Retinal pigment epithelial cell (primary cell): ENCODE measurements at places on chromosomes 7 and 10.

DNA sequence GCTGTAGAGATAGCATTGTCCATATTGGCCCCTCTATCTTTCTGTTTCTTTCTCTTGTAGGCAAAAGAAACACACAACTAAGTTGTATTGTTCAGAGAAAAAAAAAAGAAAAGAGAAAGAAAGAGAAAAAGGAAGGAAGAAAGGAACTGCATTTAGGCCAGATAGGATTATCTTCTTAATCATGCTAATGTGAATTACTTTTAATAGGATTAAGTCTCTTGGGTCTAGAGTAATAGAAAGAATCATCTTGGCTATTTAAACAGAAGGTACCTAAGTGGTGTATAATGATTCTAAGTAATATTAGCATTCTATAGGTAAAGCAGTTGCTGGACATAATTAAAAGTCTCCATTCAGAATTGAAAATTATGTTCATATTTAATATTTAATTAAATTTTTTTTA, 42.2 kb downstream of the GPR85 start:
- peak; percentile 1 for DNase-seq

DNA sequence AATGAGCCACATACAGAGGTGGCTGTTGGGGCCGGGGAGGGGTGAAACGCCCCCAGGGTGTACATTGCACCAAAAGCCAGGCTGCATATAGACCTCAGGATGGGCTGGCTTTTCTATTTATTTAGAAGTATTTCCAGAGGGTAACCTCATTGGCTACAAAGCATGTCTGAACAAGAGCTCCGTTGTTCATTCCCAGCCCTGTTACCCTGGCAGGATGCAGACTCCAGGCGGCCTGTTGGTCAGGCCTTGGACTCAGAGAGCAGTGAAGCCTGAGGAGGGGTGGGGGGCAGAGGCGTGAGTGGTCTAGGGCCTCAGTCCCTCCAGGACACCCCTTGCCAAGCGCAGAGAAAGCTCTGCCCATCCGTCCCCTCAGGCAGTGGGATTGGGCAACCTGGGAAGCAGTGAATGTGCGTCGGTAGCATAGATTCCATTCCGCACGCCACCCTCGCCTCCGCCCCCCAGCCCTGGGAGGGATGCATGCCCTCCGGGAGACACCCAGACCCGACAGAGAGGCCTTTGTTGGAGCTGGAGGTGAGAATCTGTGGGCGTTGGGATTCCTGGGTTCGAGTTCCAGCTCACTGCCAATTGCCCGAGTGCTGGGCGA, 41.9 kb downstream of the TCF7L2 start:
- DNase-seq: no peak

DNA sequence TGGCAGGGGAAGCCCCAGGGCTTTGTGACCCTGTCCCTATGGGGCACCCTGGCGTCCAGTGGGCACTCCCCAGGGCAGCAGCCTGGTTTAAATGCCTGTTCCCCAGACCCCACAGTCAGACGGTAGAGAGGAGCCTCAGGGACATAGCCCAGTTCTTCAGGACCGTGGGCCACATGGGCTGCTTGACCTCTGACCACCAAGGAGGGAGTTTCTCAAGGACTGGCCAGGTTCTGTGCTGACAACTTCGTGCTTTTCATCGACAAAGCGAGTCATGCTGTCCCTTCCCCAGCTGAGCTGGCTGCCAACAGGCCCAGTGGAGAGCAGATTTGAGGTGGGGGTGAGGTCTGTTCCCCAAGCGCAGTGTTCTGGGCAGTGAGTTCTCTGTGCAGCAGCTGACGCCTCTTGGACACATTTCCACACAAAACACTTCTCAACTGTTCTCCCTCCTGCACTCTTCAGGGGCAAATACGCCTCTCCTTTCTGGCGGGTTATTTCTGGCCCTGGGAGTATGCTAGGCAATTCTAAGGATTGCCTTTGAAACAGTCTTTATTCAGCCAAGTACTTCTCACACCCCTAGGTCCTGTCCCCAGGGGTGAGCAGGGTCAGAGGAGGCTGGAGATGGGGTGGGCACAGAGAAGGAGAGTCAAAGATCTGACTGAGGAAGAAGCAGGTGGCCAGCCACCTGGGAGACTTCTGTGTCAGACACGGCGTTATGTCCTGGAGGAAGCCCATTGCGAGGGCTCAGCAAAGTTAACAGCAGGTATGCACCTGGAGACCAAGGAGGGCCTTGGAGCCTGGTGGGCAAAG, 57.3 kb upstream of the CAMK2B start:
- DNase-seq: no peak

- no peak for DNase-seq
Observed at GRCh38 chr7:37273891-37274290, 174.8 kb downstream of the ELMO1 start.

- DNase-seq: no peak
Observed at GRCh38 chr7:56538541-56539429, 422.6 kb upstream of the NUPR2 start.

- peak; percentile 39 for DNase-seq
Observed at GRCh38 chr7:7103343-7104313, 78.7 kb upstream of the C1GALT1 start.

- peak; percentile 14 for DNase-seq
Observed at GRCh38 chr10:91587710-91588638, 44.9 kb downstream of the PPP1R3C start.

DNA sequence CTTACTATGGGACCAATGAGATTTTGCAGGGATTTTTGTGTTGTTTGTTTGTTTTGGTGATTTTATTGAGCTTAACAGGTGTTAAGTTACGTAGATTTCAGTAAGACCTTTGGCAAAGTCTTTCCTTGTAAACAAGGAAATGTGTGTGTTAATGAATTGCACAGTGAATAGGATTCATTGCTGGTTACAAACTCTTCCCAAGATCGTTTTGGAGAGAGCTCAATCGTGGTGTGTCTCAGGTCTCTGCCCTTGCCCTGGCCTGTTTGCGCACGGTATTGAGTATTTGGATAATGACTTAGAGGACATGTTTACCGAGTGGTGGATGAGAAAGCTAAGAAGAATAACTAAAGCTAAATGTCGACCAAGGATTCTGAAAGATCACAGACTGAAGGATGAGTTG, 41.9 kb downstream of the PRPF18 start:
- no peak for DNase-seq

DNA sequence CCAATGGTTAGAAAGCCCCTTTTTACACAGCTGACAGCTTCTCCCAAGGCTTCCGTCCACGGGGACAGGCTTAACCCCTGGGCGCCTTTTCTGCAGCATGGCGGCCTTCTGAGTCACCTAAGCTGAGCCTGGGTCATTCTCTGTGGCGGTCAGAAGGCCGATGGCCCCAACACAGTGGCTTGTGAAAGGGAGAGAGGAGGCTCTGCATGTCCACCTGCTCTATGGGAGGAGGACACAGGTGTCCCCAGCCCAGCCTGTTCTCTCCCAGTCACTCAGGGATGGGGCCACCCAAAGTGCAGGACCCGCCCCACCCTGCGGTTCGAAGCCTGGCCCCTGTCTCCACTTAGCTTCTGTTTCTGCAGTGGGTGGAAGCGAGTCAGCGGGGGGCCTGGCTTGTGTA, 20.4 kb upstream of the TTYH3 start:
- no peak for DNase-seq

- no peak for DNase-seq
Observed at GRCh38 chr10:114045136-114046086, 1.7 kb downstream of the ADRB1 start.

DNA sequence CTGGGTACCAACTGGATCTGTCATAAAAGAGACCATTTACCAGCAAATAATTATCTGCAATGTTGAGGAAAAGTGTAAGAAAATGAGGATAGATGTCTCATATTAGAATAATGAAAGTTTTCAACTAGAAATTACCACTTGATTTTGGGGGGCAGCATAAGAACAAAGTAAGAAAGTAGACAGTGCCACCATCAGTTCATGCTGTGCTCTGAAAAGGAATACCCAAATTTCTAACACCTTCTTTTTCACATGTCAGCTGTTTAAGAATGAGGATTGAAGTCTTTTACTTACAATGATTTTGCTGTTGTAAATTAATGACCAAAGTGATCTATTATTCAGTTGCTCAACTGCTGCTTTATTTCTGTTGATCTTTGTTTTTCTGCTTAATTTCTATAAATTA, 578.3 kb downstream of the ETV1 start:
- DNase-seq: no peak

GRCh38 chr7:138885383-138886147, 87.6 kb upstream of the ATP6V0A4 start:
- DNase-seq: no peak

DNA sequence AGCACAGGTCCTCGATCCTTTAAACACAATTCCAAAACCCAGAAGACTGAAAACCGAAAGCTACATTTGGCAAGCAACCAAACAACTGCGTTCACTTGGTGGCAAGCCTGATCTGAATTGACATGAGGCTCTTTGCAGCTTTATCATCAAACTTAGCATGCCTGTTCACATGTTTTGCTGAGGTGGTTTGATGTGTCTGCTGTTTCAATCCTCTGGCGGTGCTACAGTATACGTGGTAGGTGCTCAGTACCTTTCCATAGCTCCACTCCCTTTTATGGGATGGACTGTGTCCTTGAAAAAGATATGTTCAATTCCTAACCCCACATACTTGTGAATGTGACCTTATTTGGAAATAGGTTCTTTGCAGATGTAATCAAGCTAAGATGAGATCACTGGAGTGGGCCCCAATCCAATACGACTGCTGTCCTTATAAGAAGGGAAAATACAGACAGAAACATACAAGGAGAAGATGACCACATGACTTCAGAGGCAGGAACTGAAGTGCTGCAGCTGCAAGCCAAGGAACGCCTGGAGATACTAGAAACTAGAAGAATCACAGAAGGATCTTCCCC, 33.4 kb downstream of the CCDC6 start:
- DNase-seq: peak; percentile 22

GRCh38 chr7:139618482-139619366, 95.2 kb downstream of the CLEC2L start:
- DNase-seq: no peak

DNA sequence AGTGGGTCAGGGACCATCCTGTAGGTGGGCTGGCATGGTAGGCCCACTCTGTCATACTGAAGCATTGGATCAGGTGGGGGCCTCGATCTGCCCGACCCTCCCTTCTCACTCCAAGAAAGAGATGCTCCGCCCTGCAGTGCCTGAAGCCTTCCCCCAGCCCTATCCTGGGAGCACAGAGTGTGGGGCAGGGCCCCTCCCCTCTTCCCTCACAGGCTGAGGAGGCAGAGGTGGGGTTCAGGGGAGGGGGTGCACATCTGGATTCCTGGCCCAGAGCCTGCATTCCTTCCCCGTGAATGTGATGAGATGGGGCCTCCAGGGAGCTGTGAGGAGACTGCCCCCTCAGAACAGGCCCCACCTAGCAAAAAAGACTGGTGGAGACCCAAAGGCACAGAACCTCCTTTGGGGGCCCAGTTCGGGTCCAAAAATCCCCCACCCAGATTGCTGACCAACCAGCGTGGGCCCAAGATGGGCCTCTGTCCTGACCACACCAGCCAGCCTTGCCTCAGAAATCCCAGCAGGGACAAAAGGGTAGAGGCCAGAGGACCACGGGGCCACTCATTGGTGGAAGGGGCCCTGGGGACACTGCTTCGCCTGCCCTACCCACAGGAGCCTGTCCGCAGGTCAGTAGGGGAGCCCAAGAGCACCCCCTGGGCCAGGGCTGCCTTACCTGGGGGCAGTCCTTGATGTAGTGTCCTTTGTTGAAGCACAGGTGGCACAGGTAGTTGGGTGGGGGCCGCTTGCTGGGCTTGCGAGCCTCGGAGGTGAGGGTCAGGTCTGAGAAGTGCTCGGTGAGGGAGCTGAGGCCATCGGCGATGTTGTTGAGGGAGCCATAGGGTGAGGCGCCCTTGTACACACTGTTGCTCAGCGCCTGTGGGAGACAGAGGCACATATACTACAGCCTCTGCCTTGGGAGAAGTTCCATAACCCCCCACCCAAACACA, 13.3 kb downstream of the ZCCHC24 start:
- DNase-seq: no peak

DNA sequence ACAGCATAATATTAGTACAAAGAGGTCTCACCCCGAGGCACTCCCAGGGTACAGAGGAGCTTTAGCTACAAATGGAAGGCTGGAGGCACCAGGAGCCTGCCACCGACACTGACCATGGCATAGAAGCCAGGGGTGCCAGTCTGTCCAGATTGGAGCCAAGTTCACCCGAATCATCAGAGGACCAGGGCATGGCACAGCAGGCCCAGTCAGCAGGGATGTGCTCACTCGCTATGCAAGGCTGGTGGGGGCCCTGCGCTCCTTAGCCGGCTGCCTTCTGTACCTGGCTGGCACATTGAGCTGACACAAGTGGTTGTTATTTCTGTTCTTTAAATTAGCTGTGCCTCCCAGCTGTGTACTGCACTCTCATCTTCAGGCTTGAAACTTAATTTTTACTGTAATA, 149.3 kb downstream of the TCERG1L start:
- DNase-seq: no peak

GRCh38 chr7:142389544-142389943, 131.7 kb upstream of the PRSS58 start:
- no peak for DNase-seq

GRCh38 chr7:20173828-20174227, 43.4 kb downstream of the MACC1 start:
- no peak for DNase-seq
